GDM1 (cell line): ENCODE measurements at places on chromosomes 1 and 21.

DNA sequence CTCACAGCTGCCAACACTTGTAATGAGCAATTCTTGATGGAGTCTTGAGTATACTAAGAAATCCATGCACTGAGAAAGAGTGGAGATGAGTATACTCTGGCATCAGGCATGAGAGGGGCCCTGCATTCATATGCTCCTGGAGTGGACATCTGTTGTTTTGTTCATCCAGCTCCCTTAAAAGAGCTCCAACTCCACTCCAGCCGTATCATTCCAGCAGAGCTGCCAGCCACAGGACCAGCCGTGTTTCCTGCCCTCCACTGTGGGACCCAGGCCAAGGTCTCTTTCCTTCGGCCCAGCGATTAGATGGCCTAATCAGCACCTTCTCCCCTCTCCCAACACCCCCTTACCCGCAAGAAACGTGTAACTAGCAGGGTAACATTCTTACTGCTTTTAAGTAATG lies 144.5 kb downstream of the OMA1 start:
- DNase-seq: no peak

- DNase-seq: no peak
Measured at GRCh38 chr1:221868593-221869303, 126.9 kb upstream of the DUSP10 start.

- DNase-seq: no peak
Measured at GRCh38 chr1:208446271-208446691, 202.1 kb upstream of the PLXNA2 start.

GRCh38 chr1:156632355-156632754 lies 9.6 kb upstream of the BCAN start:
- no peak for DNase-seq

DNA sequence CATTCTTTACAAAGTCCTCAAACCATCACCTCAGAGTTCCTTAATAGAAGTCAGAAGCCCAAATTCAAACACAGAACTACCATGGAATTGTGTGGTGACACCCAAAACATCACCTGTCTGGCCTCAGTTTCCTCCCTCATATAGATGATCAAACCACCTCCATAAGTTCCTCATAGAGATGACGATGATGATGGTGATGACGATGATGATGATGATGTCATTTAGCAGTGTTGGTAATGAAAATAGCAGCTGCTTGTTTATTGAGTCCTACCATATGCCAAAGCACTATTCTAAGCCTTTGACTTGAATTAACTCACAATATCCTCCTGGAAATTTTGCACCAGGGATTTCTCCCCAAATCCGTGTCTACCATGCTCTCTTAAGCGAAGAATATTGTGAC lies 139.9 kb downstream of the PROX1 start:
- no peak for DNase-seq

DNA sequence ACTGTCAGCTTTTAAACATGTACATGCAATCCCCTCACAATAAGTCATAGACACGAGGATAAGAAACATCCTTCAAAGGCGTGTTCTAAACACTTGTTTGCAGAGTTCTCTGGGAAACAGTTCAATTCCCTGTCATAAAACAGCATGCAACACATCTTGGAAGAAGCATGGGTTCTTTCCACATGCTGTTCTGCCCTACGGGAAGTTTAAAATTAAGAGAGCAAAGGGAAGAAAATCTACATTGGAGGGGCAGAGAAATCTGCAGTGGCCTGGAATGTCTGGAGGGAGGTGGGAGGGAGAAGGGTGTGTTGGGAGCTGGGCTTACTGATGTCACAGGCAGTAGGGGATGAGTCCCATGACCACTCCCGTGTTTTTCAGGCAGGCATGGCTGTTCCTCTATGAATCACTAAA lies 98.3 kb upstream of the SLC2A1 start:
- no peak for DNase-seq

GRCh38 chr21:36555199-36555800 lies 75.4 kb upstream of the CLDN14 start:
- no peak for DNase-seq

DNA sequence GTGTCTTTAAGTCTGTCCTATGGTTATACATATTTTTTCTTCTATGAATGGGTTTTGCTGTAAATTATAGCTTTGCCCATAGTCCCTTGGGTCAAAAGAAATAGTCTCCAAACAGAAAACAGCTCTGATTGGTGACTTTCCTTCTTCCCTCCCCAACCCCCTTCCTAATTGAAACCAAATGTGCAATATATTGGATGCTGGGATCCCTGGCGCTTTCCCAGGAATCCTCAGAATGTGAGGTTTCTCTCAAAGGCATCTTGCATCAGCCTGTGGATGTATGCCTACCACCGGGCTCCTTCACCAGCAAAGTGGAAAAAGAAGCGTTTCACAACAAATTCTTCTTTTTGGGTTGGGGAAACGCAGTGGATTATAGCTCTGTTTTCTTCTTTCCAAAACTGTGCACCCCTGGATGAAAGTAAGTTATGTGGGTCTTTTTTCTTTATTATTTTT lies at the start of gene DDR2:
Gene DDR2, plus strand, starts transcription at position 248 of the 450 bp plus-strand sequence. CDS start 86,600 bp downstream, outside the sequence.
- no peak for DNase-seq

DNA sequence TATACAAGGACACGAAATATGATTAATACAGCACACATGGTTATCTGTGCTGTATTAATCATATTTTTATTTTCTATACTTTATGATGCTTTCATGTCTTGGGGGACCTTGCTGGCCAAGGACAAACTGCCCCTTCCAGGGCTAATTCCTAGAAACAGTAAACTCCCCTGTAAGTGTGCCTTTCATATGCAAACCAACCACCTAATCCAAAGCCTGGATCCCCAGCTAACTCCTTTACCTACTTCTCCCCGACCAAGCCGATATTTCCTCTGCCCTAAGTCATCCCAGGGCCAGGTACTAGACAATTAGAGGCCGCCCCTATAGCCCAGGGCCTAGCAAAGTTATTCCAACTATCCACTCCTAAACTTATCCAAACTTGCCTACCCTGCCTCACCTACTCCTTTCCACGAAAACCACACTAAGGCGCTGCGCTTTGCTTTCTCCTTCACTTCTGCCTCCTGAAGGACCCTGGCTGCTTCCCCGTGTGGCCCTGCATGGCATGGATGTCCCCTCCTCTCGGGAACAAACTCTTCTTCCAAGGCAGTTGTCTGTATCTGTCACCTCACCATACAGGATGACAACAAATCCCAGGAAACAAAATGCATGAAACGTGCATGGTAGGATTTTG lies 10.2 kb downstream of the SH3BP5L start:
- no peak for DNase-seq

DNA sequence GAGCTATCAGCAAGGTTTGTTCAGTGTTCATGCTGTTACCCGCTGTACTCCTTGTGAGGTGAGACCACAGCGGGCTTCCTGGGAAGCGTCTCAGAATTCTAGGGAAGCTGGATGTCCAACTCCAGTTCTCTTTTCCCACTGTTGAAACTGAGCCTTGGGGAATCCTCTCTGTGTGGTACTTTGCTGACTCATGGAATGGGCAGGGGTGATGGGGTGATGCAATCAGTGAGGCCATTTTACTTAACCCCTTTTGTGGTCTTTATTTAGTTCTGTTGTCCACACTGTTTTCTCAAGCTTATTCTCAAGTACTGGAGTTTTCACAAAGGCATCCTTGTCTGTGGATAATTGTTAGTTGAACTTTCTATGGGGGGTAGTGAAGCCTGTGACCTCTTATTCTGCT lies 42.6 kb downstream of the ACKR1 start:
- DNase-seq: no peak

- DNase-seq: no peak
Measured at GRCh38 chr1:233998891-233999290, 94.4 kb downstream of the SLC35F3 start.

DNA sequence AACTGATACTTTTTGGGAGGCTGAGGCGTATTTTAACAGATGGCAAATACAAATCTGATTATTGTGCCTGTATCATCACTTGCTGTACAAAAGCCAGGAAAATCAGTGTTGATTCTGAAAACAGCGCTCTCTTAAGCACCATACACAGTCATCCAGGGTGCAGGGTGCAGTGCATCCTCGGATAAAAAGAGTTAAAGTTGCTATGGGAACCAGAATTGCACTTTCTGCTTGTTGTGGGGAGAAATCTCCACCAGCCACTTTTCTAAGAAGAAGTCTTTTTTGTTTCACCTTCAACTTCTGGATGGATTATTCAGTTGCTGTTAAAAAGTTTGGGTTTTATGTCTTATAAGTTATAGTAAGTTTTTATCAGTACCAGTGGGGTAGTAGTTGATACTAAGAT lies 3.8 kb downstream of the LAMC1 start:
- no peak for DNase-seq

- no peak for DNase-seq
Measured at GRCh38 chr1:160157174-160157573, 5.8 kb downstream of the ATP1A4 start.

DNA sequence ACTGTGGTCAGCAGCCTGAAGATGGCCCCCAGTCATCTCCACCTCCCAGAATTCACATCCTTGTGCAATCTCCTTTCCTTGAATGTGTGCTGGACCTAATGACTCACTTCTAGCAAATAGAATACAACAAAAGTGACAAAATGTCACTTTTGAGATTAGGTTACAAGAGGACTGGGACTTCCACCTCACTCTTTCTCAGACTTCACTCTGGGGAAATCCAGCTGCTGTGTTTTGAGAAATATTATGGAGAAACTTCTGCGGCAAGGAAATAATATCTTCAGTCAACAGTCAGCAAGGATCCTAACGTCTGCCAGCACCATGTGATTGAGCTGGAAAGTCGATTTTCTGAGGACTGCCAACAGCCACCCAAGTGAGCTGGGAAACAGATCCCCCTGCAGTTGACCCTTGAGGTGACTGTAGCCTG lies 70.5 kb upstream of the GADD45A start:
- no peak for DNase-seq

- no peak for DNase-seq
Measured at GRCh38 chr1:71232166-71232763, 151.4 kb upstream of the ZRANB2 start.

- no peak for DNase-seq
Measured at GRCh38 chr1:229309074-229309473, 33.8 kb downstream of the CCSAP start.

- no peak for DNase-seq
Measured at GRCh38 chr1:53361541-53361961, 33.7 kb upstream of the LRP8 start.

- peak; percentile 77 for DNase-seq
Measured at GRCh38 chr1:154352581-154353459, 27.5 kb downstream of the ATP8B2 start.

GRCh38 chr1:210815641-210816550 lies 318.1 kb downstream of the KCNH1 start:
- DNase-seq: no peak

- DNase-seq: no peak
Measured at GRCh38 chr1:227192163-227192562, 126.1 kb downstream of the CDC42BPA start.

GRCh38 chr21:43864962-43865539 lies at the start of gene AGPAT3:
TSS of gene AGPAT3 (plus strand) at chr21:43865223. CDS start at chr21:43959682, 94,459 bp downstream.
- no peak for DNase-seq

- DNase-seq: no peak
Measured at GRCh38 chr1:4267381-4268261, 367.5 kb upstream of the C1orf174 start.

DNA sequence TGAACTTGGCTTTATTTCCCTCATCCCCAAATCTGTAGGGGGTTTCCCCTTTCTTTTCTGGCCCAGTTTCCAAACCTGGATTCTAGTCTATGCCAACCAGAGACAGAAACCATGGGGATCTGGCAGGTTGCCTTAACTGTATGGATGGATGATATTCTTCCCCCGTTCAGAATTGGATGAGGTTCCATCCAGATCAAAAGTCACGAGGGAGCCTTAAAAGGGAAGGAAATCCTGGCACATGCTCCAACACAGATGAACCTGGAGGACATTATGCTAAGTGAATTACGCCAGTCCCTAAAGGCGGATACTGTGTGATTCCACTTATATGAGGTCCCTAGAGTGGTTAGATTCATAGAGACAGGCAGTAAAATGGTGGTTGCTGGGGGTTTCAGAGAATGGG lies 124.4 kb downstream of the HUNK start:
- no peak for DNase-seq

DNA sequence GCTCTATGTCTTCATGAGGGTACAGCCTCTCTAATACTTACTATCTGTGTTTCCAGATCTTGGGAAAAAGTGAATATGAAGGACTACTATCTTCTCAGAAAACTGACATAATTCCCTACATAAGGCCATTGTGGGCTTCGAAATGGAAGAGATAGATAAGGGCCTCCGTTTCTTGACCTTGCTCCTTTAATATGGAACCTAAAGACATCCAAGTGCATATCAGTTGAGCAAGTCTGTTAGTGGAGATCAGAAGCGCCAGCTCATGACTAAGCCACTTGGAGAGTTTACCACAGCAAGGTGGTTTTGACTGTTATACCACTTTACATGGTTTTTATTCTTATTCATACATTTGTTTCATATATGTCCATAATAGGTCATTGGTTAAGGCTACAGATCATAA lies 35.3 kb upstream of the FCER1A start:
- no peak for DNase-seq

GRCh38 chr1:243447347-243447746 lies 191.5 kb downstream of the SDCCAG8 start:
- no peak for DNase-seq

GRCh38 chr1:25564777-25565574 lies 21.6 kb downstream of the LDLRAP1 start:
- DNase-seq: no peak

DNA sequence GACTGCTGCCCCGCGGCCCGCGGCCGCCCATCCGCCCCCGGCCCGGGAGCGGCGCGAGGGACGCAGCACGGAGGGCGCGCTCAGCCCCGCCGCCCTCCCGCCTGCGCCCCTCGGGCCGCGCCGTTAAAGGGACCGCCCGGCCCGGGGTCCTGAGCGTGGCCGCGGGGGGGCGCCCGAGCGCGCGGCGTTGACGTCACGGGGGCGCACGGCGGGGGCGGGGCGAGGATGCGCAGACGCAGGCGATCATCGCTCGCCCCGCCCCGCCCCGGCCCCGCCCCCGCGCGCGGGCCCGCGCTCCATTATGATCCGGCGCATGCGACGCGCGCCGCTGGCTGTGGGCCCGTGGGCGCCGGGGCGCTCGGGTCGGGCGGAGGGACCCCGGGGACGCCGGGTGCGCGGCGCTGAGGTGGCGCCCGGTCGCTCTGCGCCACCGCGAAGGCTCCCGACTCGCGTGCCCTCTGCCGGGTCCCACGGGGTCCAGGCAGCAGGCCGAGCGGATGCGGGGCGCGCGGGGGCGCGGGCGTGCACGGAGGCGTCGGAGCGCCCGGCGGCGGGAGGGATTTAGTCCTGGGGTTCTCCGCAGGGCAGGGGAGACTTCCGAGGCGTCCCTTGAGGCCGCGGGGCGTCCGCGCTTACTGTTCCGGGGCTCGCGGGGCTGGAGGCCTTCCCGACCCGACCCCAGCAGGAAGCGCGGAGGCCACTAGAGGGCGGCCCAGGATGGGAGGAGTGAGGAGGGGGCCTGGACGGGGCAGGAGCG lies at the start of gene DVL1:
Gene DVL1, minus strand, starts transcription at position 163 of the 757 bp plus-strand sequence. CDS start 353 bp downstream, outside the sequence.
- DNase-seq: peak; percentile 48
